ENCODE measurements at places on chromosomes 1 and 21.

DNA sequence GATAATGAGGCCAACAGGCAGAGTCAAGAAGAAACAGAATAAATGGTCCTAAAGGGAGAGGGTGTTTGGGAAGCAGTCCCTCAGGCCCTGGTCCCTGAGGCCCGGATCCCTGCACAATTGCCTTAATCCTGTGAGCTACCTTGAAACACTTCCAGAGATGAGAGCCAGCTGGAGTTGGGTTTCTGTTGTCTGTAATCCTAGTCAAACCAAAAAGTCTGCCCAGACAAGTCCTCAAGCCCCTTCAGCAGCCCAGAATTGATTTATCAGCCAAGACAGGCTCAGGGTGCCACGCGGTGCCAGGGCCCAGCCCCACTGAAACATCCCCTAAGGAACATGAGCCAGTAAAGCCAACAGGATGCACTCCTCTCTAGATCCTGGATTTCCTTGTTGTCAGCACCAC, 16.4 kb upstream of the CLSTN1 start:
- DNase-seq = no peak

DNA sequence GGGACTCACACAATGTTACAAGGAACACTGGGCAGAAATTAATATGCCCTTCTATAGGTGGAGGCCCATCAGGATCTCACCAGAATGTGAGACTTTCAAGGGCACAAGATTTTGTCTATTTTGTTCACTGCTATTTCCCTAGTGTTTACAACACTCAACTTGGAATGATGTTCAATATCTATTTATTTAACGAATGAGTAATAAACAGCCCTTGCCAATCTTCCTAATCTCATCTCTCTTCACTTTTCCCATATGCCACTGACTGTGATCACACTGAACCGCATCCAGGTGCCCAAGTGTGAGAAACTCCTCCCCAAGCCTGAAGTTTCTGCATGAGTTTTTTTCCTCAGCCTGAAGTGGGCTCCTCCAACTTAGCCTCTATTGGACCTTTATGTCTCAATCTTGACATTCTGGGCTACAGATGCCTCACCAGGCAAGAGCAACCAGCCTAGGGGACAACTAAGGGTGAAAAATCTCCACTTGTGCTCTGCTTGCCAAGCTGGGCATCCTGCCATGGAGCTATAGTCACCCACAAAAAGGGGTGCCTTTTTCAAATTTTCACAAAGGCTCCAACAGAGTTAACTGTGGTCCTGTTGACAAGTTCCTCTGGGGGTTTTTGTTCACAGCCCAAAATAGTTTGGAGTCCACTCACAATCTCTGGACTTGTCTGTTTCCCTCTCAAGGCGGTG, 105.6 kb downstream of the PLPP3 start:
- DNase-seq = no peak

DNA sequence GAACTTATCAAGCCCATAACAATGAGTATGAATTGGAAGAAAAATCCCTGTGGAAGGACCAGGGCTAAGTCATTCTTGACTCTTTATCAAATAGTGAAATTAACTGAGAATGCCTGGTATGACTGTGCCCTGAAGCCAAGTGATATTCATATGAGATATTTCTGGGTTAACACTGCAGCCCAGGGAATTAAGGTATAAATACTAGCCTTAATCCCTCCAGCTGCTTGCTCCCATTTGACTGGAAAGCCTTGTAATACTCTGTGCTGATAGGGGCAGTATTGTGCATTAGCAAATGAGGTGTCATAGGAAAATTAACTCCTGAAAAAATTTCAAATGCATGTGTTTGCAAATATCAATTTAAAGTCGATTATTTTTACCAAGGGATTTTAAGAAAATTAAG, 568.8 kb downstream of the LMO4 start:
- no peak for DNase-seq

GRCh38 chr1:89734442-89734841, 86.4 kb upstream of the LRRC8D start:
- DNase-seq = no peak

DNA sequence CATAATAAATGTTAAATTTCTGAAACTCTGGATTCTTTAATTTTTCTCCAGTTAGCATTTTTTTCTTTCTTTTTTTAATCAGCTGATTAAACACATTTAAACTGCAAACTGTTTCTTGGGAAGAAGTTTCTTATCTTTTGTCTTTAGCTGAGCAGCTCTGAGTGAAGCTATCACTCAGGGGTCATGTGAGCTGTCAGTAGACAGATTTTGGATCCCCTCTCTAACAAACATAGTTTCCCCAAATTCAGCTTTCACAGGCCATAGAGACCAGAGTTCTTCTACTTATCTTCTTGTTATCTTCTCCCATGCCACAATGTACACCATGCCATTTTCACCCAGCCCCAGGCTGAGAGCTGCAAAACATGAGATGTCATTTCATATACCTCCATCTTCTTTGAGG, 148.9 kb downstream of the CDC42BPA start:
- no peak for DNase-seq

DNA sequence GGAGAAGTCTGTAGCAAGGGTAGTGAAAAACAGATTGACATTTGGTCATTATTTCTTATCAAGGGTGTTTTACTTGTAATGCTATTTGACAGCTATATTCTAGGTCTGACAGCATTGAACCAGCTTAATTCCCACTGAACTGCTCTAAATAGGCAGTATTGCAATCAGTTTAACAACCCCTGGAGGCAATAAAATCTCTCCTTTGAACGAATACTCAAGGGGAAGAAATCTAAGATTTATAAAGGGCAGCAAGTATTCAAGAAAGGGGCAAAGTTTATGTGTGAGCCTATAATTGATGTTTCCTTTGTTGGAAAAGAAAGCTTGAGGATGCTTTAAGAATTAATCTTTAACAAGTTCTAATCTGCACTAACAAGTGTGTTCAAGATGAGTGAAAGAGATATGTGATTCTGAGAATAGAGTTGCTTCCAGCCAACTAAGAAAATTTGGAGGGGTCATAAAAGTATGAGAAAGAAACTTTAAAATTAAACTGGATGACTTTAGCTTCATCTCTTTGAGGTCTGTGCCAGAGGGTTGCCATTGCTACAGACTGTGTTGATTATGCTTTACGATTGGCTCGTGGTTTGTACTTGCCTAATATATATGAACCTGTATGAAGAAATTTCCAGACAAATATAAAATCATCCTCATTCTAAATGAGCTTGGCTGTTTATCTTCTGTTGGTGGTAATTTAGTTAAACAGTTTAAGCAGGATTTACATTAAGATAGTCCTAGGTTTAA, 72.5 kb downstream of the ZNF326 start:
- DNase-seq = no peak

DNA sequence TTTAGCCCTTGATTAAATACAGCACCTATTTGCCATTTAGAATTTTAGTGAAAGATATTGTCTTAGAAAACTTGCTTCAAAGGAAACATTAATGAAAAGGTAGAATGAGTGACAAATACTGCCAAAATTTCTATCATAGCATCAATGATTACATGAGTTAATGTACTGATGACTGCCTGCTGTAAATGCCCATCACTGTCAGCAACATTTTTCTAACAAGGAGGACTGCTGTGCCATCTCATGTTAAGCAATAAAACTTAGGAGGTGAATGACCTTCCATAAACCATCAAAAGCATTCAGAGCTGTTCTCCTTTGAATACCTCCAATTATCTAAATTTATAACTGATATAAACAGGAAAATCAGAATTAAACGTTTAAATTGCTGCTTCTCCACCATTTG, 54.3 kb downstream of the GRIK1 start:
- no peak for DNase-seq

DNA sequence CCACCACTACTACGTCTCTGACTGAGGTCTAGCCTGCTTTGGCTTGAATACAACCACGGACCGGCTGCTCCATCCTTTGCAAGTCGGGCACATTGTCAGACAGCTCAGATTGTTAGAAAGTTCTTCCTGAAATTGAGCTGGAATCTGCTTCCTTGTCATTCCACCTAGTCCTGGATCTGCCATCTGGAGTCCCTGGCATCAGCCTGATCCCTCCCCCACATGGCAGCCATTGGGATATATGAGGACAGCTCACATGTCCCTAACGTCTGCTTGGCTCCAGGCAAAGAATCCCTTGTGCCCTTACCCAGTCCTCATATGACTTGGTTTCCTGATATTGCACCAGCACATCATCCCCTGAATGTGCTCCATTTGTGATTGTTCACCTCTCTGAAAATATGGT, 56.3 kb upstream of the SYT6 start:
- no peak for DNase-seq

- peak; percentile 43 for DNase-seq
Measured at GRCh38 chr21:44547656-44548331, 3.5 kb downstream of the KRTAP10-2 start.

DNA sequence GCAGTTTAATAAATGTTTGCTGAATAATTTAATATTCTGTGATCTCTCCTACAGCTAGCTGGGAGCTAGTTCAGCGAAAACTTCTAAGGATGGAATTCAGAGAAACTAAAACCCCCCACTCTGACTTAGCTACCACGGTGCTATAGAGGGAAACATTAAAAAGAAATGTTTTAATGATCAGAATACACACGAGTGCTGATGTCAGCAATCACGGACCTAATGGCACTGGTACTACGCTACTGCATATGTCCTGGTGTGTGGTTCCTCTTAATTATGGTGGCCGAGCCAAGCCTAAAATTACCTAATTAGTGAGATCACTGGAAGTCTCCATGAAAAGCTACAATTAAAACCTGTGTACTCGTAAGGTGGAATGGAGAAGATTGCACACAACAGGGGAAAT, 23.9 kb upstream of the LSM10 start:
- DNase-seq = no peak

DNA sequence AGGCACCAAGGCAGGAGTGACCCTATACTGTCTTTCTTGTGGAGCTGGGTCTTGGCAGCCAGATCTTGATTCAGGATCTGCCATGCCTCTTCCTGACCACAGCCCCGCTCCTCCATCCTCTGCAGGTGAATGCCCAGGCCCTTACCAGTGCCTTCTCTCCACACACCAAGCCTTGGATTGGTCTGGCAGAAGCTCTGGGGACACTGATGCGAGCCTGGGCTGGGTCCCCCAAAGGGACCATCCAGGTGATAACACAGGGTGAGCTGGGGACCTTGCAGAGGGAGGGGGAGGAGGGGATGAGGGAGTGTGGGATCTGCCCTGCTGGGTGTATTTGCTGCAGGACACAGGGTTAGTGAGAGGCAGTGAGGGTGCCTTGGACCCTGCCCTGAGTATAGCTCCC, 28.4 kb downstream of the HMGCS2 start:
- DNase-seq = no peak

GRCh38 chr1:159835356-159835755, 8.7 kb downstream of the SLAMF8 start:
- DNase-seq = no peak

DNA sequence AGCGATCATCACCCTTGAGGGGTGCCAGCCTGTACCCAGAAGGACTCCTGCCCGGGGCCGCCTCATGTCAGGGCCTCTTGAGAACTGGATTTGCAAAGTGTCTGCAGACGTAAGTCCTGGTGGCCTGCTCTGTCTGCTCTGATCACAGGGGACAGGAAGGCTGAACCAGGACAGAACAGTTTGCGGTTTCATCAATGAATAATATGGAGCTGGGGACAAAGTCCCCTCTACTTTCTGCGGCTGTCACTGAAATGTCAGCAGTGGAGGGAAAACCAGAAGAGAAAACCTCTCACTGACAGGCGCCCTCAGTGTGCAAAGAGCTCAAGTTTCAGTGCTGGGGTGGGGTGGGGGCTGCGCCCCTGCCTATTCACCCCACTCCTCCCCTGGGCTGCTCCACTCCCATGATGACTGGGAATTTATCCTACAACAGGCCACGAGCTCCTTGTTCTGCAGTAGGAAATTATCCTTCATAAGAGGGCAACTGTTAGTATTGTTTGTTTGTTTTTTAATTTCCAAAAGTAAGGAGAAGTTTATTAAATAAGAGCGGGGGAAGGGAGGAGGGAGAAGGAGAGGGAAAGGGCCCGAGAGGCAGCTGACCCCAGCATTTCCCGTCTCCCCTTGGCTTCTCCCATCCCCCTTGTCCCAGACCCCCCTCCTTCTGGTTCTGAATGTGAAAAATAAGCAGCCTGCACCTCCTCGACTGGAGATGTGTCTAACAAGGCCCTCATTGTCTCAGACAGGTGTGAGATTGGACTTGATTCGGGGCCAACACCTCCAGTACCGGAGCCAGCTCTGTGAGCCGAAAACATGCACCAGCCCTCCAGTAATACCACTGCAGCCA, 149.2 kb downstream of the CLIC6 start:
- DNase-seq = no peak

DNA sequence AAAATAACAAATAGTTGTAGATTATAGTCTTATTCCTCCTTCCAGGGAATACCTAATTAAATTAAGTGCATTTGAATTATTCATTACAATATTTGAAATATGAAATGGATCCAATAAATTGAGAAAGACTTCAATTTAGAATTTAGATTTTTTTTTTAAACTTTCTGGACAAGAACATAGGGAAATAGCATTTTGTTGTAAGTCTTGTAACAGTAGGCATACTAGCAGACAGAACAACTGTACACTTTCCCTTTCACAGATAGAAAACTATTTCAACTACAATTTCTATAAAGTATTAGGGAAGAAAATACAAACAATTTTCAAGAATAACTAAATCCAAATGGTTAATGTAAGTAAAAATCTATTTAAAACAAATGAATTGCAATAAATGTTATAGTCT, 577.5 kb downstream of the USP25 start:
- DNase-seq = no peak

DNA sequence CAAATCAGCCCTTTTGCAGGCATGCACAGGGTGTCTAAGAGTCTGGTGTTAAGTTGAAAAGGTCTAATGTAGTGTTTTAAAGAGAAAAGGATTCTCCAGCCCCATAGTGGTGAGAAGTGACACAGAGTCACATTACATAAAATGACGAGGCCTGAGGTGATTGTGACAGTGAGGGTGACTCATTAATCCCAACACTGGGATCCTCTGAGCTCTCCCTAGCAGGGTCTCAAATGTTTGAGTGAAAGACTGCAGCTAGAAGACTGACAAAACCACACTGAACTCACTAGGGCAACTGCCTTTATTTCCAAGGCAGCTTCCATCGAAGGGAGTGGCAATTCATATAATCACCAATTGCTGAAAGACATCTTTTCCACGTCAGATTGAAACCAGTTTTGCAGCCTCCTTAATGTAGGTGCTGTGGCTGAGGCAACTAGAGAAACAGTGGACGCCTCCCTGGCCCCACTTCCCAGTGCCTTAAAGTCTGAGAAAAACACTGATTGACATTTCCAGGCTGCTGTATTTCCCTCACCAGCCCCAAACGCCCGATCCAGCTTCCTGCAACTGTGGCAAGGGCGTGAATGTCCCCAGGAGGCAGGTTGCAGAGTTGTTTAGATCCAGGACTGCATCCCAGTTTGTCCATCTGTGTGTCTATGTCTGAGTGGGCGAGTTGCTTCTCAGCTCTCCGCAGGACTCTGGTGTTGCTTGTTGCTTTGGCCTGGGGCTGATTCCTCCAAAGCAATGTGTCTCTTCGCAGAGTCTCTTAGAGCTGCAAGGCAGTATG, 81.4 kb downstream of the RUNX1 start:
- no peak for DNase-seq

GRCh38 chr1:161176468-161177111, 717 bp downstream of the B4GALT3 start:
- DNase-seq = no peak

GRCh38 chr1:198531891-198532290, 8.6 kb downstream of the ATP6V1G3 start:
- DNase-seq = no peak
